Astrocyte (in vitro differentiated cells and primary cell): ENCODE measurements at places on chromosomes 3 and 15.

- no peak for DNase-seq
Measured at GRCh38 chr3:86733257-86733656, 257.7 kb downstream of the VGLL3 start.

- no peak for DNase-seq
Measured at GRCh38 chr15:79101866-79102581, 11.4 kb upstream of the RASGRF1 start.

GRCh38 chr3:176349706-176350105 lies 847.6 kb downstream of the TBL1XR1 start:
- no peak for DNase-seq

GRCh38 chr15:51087513-51087912 lies 7.2 kb downstream of the TNFAIP8L3 start:
- DNase-seq, result no peak

- DNase-seq, result peak; percentile 94
Measured at GRCh38 chr15:67024314-67024997, 40.9 kb upstream of the SMAD3 start.

DNA sequence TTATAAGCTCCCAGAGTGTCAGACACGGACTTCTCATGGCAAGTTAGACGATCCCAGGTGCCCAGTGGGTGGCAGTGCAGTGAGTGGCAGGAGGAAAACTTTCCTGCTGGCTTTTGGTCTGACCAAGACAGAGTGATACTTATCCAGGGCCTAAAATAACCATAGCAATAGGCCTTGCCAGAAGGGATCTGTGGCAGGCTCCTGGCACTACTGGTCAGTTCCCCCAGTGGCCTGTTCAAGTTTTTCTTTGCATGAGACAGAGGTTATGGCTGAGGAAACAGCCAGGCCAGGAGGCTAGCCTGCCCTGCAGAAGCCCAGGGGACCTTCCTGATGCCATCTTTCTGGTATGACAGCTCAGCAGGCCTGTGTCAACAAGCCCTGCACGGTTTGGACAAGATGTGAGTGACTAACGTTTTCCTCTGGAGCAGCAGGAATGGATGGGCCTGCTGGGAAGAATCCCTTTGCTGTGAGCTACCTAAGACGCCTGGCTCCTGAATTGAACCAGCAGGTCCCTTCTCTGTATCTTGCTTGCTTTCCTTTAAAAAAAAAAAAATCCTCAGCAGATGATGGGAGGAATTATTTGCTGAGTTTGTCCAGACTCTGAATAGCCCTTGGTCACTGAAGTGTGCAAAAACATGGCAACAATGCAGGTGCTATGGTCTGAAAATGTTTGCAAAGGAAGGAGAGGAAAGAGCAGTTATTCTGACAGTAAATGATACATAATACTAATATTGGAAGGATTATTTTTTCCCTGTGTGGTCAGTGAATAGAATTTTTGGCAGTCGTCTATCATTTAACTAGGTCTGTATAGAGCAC lies 18.0 kb downstream of the SCG5 start:
- peak; percentile 75 for DNase-seq

DNA sequence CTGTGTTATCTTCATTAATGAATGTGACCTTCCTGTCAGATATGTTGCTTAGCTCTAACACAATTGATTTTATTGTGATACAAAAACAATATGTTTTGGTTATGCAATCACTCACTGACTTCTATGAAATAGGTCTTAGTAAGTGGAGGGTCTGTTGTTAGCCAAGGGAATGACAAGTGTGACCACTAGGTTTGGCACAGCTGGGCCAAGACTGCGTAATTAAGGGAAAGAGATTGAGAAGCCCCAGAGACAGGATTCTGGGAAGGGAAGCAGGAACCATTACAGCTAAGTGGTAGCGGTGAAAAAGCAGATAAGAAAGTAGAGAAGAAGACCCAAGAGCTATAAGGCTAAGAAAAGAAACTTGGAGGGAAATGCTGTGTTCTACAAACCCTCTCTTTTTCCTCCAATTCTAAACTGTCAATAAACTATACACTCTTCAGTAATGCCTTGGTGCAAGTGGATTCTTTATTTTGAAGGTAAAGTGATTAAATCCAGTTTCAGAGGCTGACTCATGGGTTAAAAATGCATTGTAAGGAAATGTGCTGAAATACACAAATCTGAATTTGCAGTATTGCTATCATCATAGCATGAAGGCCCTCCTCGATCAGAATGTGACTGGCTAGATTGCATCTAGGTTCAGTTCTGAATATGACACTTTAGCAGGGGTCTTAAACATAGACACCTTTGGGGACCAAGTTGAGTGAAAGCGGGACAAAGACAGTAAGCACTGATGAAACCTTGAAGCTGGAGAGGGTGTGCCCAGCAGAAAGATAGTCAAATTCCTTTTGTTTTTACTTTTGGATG lies 26.1 kb downstream of the KCNMB2 start:
- DNase-seq, result no peak

DNA sequence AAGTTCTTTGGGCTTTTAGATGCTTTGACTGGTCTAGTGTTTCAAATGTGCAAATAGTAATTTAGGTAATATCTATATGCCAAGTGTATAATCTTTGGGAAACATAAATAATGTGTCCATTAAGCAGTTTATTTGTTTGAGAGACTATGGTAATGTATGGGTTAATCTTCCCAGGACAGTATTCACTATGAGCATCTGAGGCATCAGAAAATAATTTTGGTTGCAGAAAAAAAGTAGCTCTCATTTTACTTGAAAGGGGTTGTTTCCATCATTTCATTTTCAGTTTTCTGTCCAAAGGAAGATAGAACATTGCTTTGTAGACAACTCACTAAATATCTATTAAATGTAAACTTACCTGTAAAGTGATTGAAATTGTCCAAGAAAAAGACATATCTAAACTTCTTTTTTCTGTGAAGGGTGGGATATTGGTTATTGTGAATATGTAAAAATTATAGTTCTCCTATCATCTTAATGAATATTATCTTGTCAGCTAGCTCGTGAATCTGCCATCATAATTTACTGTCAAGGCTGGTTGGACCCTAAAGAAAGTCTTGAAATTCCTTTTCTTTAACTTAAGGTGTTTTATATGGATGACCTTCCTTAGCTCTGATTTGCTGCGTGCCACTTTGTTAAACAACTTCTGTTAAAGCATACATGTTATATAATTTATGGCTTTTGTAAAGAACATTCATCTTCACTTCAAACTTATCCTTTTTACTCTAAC lies 108.8 kb downstream of the EPHA3 start:
- DNase-seq, result peak; percentile 17

DNA sequence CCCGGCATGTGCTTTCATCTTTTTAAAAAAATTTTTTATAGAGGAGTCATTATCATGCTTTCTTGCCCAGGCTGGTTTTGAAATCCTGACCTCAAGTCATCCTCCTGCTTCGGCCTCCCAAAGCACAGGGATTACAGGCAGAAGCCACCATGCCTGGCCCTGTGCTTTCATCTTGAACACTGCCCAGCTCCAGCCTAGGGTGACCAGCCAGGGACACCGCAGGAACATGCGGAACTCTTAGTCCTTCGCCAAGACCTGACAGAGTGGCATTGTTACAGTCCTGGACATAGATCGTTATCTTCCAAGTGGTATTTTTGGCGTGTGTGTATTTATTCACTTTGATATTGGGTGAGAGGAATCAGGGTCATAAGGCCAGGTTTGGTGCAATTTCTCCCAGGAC lies 7.9 kb upstream of the FURIN start:
- no peak for DNase-seq

- DNase-seq, result no peak
Measured at GRCh38 chr3:121330634-121331033, 215.2 kb downstream of the POLQ start.

- DNase-seq, result no peak
Measured at GRCh38 chr3:120410116-120410515, 40.7 kb downstream of the FSTL1 start.

GRCh38 chr3:151351648-151352047 lies 22.3 kb upstream of the P2RY13 start:
- no peak for DNase-seq

- DNase-seq, result peak; percentile 73
Measured at GRCh38 chr3:181292984-181293383, 303.4 kb upstream of the DNAJC19 start.

DNA sequence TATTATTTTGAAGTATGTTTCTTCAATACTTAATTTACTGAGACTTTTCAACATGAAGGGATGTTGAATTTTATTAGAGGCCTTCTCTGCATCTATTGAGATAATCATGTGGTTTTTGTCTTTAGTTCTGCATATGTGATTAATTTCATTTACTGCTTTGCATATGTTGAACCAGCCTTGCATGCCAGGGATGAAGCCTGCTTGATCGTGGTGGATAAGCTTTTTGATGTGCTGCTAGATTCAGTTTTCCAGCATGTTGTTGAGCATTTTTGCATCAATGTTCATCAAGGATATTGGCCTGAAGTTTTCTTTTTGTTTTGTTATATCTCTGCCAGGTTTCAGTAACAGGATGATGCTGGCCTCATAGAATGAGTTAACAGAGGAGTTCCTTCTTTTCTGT lies 134.4 kb downstream of the RSRC1 start:
- no peak for DNase-seq

- peak; percentile 5 for DNase-seq
Measured at GRCh38 chr3:68878322-68878721, 54.0 kb downstream of the TAFA4 start.
